ENCODE measurements at places on chromosomes 1 and 21.

GRCh38 chr1:14326857-14327256, 271.6 kb upstream of the KAZN start:
- no peak for DNase-seq

DNA sequence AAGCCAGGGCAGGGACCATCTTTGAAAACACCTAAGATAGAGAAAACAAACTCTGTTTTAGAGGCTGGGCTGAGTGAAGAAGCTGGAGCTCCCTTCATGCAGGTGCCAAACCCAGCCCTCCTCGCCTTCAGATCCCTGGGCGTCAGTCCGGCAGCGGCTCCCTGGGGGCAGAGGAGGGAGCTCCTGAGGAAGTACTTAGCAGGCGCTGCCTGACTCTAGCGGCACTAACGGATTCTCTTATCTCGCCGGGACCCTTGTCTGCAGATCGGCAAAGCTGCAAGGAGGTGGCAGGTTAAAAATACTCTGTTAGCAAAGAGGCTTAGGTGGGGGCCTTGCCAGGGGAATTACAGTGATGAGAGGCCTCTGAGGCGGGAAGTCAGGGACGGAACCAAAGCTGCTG, 79.6 kb downstream of the PLXNA2 start:
- no peak for DNase-seq

- no peak for DNase-seq
These were observed 230.7 kb downstream of the TOMM20 start for GRCh38 chr1:234897754-234898454.

DNA sequence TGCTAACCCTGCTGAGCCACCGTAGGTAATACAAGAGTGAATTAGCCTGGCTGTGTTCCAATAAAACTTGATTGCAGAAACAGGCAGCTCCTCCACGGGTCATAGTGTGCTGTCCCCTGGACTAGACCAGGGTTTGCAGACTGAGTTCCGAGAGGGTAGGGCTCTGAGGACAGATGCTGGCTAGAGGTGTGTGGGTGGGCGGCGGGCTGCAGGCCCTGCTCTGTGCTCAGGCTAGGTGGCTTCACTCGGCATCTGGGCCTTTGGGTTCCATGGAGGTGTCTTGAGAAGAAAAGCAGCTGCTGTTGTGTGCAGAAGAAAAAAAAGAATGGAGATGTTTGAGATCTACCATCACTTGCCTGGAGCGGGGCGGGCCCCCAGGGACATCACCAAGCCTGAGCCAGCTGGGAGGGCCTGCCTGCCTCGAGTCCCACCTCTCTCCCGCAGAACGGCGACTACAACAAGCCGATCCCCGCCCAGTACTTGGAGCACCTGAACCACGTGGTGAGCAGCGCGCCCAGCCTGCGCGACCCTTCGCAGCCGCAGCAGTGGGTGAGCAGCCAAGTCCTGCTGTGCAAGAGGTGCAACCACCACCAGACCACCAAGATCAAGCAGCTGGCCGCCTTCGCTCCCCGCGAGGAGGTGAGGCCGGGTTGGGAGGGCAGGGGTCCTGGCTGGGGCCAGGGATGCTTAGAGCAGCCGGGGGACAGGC, 7.9 kb downstream of the TMEM201 start:
- DNase-seq: no peak

DNA sequence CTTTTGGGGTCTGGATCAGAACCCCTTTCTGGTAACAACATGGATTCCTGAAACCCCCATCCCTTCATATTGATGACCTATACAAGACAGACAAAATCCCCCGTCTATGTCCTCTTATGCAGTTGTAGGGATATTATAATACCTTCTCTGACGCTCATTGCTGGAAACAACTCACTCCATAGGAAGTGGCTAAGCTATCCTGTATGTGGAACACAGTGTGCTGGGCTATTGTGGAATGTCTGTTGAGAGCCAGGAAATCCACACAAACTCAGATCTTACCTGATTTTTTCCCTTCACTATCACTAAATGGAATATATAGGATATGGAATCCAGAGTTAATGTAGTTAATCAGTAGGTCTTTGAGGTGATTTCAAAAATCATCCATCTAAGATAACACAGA, 17.7 kb upstream of the PIK3R3 start:
- DNase-seq: no peak

DNA sequence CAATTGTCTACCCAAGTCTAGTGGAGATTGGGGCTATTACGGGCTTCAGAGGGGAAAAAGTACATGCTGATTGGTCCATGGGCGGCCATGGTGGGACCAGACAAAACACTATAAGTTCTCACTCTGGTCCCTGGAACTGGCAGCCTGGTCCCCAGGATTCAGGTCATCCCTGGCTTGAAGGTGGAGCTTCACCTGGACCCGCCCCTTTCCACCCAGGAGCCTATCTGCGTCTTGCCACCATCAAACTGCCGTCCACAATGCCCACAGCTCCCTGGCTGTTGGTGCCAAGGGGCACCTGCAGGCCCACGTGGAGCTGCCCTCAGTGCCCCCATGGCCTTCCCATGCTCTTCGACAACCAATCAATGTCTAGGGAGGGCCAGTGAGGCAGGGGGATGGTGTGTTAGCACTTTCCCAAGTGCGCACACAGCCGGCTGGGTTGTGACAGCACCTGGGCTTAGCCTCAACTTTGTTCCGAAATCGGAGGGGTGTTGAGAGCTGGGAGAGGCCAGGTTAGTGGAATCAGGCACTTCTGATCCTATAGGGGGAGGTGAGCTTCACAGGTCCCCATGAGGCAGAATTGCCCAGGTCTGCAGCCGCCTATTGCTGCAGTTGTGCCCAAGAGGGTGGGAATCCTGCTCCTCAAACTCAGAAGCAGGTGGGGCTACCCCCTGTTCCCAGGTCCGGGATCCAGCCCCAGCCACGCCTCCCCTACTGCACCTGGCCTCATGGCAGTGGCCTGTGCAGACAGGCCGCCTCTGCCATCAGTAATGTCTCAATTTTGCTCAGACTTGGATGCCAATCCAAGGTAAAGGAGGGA, 1369.4 kb upstream of the PRMT6 start:
- no peak for DNase-seq

- DNase-seq: no peak
These were observed 17.7 kb downstream of the FOXJ3 start for GRCh38 chr1:42317308-42317707.

DNA sequence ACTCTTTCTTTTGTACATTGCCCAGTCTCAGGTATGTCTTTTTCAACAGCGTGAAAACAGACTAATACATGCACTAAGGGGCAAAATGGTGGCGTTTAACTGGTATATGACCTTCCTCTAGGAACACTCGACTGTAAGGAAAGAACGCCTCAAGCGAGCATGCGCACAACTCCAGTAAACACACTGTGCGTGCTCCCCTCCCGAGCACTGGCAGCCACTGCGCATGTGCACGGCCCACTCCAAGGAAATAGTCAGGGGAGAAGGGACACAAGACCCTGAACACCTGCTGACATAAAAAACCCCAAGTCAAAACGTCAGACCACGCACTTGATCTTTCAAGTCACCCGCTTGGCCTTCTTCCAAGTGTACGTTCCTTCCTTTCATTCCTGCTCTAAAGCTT, 173.5 kb downstream of the NPHP4 start:
- DNase-seq: no peak

GRCh38 chr1:209704584-209704983, at the start of gene HSD11B1:
Gene HSD11B1, plus strand, starts transcription at chr1:209704846. Its CDS starts 97 bp downstream, at chr1:209704943.
- DNase-seq: no peak

GRCh38 chr1:31886866-31887265, 51.3 kb downstream of the PTP4A2 start:
- no peak for DNase-seq

DNA sequence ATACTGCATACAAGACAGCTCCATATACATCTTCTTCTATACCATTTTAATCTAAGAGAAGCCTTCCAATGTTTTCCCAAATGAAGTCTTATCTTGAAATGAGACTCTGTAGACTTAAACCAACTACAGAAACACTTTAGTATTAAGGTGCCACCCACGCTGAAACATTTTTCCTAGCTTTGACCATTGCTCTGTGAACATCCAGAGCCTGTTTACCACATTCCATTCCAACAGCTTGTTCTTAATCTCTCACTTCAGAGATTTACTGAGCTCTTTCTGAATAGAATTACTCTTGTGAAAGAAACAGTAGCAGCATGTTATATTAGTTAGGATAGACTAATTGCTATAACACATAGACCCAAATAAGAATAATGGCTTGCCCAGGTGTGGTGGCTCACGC, 19.6 kb upstream of the POGZ start:
- DNase-seq: no peak

GRCh38 chr1:224523676-224524075, 89.1 kb upstream of the WDR26 start:
- DNase-seq: no peak

DNA sequence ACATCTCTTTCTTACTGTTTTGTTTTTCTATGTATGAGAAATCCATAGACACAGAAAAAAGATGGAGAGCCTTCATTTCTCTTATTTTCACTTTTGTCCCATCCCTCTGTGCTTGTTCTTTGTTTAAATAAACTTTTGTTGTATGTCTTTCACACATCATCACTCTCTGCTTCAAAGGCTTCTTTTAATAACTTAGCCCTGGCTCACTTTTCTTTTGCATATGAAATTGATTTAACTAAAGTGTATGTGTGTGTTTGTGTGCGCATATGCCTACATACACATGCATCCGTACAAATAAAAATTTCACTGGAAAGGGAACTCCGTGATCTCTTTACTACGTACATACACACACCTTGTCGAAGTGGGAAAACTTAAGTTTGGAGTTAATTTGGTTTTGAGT, 168.6 kb downstream of the NFIA start:
- no peak for DNase-seq

GRCh38 chr21:26846036-26846931, 1.1 kb upstream of the ADAMTS1 start:
- no peak for DNase-seq

DNA sequence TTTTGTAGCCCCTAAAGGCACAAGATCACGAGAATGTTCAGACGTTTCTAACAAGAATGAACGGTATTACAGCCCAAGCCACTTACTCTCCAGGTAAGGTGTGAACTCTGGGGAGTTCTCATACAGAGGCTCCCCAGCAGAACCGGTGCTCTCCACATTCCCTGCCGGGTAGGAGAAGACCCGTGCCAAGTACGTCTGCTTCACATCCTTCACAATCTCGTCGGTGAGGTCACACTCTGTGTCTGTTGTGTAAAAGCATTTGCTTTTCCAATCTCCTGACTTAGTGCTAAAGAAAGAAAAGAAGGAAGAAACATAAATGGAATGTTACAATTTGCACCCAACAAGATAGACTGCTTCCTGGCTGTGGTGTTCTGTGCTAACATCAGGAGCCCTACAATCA, 5.7 kb downstream of the F3 start:
- DNase-seq: no peak

Data from GM18507 (cell line).